Spinal cord (tissue), 10 donors: ENCODE measurements at places on chromosomes 7 and 10.
A peak's percentile ranks its signal among the peaks of the same experiment; 100 is the strongest.

DNA sequence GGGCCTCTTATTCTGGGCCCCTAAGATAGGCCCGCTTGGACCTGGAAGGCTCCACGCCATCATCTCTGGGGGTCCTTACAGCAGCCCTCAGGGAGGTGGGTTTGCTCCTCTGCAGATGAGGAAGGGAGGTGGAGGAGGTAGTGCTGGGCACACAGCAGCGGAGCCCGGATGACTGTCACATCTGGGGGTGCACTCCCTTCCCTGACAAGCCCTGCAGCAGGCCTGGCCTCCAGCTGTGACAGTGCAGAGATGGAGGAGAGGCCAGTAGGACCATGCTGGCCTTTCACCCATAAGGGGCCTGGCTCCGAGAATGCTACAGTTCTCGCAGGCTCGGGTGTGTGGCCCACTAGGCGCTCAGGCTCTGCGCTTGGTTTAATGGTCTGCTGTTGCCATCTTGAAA, 9.2 kb downstream of the GDF2 start:
- DNase-seq, result no peak

DNA sequence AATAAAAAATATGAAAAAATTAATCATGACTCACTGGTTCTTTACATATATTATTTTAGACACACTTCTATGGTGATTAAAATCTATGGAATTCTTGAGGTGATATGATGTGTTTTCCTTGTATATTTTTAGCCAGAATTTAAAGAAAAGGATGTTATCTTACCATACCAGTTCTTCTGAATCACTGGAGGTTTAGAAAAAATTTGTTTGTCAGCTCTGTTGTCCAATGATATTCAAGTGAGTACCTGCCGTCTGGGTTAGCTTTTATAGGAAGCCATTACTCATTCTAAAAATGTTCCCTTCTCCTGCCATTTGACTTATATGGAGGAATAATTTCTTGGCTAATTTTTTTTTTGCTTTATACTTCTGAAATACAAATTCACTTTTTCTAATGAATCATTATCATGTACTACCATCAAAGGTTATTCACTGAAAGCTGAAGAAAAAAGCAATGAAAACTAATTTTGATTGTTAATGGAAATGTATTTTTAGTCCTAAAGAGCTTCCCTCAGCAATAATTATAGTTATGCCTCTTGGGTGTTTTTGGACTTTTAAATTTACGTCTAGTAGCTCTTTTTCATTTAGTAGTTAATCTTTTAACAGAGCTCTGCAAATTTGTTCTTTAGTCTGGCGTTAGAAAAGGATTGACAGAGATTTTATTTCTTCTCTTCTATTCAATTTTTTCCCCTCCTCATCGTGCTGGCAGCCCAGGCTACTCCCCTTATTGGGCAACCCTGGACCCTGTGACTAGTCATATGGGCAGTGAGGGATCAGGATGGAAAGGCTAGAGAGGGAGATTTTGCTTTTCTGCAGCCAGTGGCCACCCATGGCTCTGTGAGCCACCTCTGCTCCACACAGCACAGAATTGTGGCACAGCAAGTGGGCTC, 434.2 kb downstream of the LRMDA start:
- DNase-seq, result no peak

GRCh38 chr10:92747600-92747999, 57.8 kb downstream of the HHEX start:
- no peak for DNase-seq

- DNase-seq, result no peak
Measured at GRCh38 chr10:32266979-32267378, 80.0 kb downstream of the EPC1 start.

GRCh38 chr7:36615852-36616540, 108.3 kb downstream of the AOAH start:
- peak; percentile 18 for DNase-seq

DNA sequence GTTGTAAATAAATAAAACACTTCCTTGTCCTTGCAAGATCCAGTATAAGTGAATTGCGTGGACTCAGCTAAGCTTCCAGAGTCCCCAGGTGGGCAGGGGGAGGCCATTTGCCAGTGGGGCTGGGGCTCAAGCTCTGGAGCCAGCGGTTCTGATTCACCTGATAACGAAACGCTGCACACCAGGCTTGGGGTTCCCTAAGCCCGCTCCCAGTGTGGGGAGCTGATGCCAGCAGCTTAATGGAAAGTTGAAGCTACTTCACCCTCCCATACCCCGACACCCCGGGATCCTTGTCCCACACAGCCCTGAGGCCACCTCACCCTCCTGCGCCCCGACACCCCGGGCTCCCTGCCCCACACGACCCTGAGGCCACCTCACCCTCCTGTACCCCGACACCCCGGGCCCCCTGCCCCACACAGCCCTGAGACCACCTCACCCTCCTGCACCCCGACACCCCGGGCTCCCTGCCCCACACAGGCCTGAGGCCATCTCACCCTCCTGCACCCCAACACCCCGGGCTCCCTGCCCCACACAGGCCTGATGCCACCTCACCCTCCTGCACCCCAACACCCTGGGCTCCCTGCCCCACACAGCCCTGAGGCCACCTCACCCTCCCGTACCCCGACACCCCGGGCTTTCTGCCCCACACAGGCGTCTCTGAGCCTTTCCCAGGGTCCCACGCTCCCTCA, 30.8 kb downstream of the FKBP6 start:
- DNase-seq, result no peak

DNA sequence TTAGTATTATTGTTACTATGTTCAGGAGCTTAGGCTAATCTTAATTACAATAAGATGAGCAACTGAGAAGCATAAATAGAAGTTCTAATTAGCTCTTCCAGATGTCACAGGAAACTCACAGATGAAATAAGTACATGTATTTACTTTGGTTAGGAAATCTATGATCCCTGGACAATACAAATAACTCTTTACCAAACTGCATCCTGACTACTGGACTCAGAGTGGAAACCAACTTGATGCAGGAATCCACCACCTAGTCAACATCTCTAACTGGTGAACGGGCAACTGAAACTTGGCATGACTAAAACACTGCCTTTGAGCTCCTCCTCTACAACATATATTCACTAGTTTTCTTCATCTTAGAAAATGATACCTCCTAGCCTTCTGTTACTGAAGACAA, 193.2 kb downstream of the AGMO start:
- no peak for DNase-seq

GRCh38 chr10:87866412-87866974, 3.1 kb downstream of the PTEN start:
- no peak for DNase-seq

DNA sequence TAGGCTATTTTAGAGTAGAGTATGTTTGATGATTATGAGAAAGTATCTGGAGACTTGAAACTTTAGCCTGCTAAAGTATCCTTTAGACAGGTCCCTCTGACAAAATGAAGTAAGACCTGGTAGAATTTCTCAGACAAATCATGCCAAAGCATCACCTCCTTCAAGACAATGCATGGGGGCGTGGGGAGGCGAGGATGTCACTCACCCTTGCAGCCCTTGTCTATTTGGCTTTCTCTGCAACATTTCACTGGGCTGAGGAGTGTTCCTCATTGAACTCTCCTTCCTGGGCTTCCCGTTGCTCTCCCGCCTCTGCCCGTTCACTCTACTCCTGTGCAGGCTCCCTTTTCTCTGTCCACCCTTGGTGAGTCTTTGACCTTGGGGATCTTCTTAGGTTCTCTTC, 98.5 kb downstream of the JAZF1 start:
- DNase-seq, result no peak

DNA sequence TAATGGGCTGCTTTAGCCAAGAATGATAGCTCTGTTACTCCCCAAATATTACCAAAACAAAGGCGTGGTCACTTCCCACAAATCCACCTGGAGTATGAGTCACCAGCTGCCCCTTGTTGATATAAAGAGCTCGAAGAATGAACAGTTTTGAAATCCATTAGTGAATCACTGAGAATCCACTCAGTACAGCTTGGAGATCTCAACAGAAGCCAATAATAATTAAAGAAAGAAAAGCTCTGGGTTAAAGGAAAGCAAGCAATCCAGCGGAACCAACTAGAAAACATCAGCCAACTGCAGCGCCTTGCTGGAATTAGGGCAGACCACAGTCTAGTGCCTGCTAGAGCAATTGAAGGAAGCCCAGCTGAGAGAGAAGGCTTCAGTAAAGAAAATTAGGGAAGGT, 576.0 kb upstream of the C7orf33 start:
- DNase-seq, result no peak

DNA sequence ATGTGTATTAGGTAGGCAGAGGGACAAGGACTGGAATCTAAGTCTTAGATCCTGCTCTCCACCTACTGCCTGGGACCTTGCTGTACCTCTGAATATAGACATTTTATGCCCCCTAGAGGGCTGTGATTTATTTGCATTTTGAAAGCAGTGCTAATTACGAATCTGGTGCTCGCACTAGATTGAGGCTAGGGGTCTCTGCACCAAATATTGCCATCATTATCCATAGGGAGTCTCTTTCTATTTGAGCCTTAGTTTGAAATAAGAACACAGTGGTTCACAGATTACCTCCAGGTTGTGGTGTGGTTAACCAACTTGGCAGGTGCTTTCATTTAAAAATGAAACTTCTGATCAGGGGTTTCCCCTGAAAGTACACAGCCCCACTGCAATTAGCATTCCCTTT, 41.8 kb downstream of the CNNM1 start:
- no peak for DNase-seq

DNA sequence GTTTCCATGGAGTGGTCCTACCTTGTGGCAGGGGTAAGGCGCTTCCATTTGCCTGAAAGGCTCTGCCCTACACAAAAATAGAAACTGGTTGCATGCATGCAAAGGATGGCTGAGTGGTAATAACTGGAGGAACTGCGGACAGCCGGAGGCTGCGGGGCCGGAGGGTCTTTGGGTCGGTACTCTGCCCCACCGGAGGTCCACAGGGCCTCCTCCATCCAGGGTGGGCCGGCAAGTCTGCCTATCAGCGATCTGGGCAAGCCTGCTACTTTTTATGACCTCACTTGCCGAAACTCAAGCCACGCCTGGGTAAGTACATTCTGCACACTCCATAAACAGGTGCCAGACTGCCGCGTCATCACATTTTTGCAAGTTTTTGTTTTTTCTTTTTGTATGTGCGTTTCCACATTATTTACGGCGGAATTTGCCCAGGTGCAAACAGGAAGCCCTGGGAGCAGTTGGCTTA, 30.0 kb downstream of the TACC2 start:
- DNase-seq, result no peak

DNA sequence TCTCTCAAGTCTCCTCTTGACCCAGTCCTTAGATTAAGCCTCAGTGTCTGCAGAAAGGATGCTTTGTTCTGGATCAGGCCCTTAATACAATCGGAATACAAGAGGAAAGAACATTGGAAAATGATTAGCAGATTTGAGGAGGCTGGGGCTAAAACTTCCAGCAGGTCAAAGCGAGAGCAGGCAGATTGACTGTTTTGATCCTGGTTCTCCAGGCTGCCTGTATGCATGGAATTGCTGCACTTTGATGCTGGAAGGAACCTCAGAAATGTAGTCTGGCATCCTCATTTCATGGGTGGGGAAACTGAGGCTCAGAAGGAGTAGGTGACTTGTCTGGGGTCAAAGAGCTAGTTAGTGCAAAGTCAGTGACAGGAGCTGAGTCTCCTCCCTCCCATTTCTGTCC, 202.8 kb downstream of the EMX2 start:
- DNase-seq, result no peak

GRCh38 chr10:44004913-44005787, 356.5 kb upstream of the ZNF32 start:
- no peak for DNase-seq

DNA sequence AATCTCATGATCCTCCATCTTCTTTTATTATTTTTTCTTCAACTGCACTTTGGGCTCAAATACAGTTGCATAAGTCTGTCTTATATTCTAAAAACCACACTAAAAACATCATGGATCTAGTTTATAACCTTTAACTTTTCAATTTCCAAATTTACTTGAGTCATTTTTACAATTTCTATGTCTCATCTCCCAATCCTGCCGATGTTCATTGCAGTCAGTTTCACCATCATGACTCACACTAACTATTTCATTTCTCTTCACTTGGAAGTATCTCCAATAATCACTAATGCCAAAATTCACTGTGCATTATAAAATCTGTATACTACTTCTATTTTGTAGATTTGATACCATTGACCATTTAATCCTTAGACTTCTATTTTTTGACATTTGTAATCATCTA, 806.9 kb upstream of the SORCS1 start:
- no peak for DNase-seq

GRCh38 chr7:133601617-133602016, 348.7 kb downstream of the EXOC4 start:
- no peak for DNase-seq

GRCh38 chr7:98214811-98215321, 3.6 kb downstream of the BHLHA15 start:
- no peak for DNase-seq

- DNase-seq, result peak; percentile 83
Measured at GRCh38 chr10:116669832-116670644, 49.3 kb downstream of the PNLIPRP2 start.

GRCh38 chr10:18400906-18401245, 250.5 kb downstream of the NSUN6 start:
- peak; percentile 48 for DNase-seq

- DNase-seq, result no peak
Measured at GRCh38 chr10:188546-188945, 53.3 kb downstream of the ZMYND11 start.

DNA sequence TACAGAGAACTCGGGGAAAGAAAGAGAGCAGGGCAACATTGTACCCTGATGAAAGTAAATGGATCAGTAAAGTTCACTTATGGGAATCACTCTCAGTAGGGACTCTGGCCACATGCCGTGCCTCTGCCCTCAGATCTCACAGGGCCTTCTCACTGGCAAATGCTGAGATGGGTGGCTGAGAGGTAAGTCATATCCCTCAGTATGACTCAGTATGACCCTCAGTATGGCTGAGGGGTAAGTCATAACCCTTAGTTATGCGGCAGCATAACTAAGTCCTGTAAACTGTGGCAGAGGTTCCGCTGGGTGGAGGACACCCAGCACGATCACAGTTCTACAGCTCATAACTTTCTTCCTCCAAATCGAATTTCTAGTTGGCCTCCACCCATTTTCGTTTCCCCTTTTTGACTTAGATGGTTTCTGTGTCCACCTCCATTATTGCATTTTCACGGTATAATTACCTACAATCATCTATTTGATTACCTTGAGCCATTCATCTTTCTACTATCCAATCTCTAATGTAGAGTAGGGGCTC, 26.5 kb upstream of the WNT16 start:
- no peak for DNase-seq

GRCh38 chr7:137091396-137091795, 222.9 kb downstream of the CHRM2 start:
- DNase-seq, result no peak

GRCh38 chr10:62305813-62306212, 37.2 kb upstream of the RTKN2 start:
- DNase-seq, result no peak

DNA sequence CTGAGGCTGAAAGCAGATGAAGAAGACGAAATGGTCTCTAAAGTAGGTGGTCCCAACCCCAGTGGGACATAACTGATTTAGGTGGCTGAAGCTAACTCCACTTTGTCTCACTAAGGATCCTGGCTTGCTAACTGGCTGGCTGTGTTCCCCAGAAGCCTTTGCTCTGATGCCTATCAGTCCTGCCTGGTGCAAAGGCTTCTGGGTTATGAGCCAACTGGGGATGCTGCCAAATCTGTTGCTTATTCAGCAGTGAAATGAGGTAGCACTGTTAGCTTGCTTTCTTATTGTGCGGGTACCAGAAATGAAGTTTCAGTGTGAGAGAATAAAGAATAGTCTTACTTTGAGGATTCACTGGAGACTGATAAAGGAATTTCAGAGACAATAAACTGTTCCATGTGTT, 18.1 kb downstream of the PRKG1 start:
- peak; percentile 72 for DNase-seq
